ENCODE measurements at places on chromosomes 3 and 15.

- no peak for DNase-seq
Measured at GRCh38 chr3:182487143-182487542, 306.2 kb upstream of the ATP11B start.

GRCh38 chr3:29282427-29283230, 1.8 kb downstream of the RBMS3 start:
- DNase-seq: no peak

GRCh38 chr3:37559461-37559860, 302.2 kb upstream of the CTDSPL start:
- no peak for DNase-seq

GRCh38 chr3:171874251-171874681, 31.1 kb downstream of the TMEM212 start:
- no peak for DNase-seq

DNA sequence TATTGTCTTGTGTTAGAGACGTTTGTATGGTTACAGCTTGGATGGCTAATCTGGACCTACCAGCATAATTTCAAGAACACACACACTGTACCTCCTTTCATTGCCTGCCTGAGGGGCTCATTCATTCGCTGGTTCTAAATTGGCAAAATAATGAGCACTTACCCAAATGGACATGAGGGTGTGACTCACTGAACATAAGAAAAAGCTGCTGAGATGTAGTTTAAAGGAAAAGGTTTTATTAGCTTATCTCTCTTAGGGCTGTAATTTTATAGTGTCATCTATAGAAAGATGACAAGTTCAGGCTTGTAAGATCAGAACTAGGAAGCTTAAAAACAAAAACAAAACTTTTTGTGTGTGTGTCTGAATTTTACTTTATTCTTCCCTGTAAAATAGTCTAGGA, 120.7 kb upstream of the WNT7A start:
- no peak for DNase-seq

- DNase-seq: no peak
Measured at GRCh38 chr3:48553886-48554845, 2.4 kb downstream of the PFKFB4 start.

- no peak for DNase-seq
Measured at GRCh38 chr3:53773611-53774368, 72.4 kb downstream of the CHDH start.

DNA sequence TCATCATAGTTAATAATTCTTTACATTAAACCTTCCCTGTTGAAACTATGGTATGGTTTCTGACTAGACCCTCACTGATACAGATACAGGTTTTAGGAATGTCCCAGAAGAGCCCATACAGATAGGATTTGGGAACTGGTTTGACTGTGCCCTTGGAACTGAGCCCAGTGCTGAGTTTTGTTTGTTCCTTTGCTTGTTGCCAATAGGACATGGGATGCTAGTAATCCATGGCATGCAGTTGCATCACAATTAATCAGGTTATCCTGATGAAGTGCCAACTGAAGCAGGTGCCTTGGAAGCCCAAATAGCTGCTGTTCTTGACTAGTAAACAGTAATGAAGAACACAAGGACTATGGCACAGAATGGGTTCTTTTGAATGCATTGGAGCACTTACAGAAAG, 230.6 kb downstream of the NEK10 start:
- no peak for DNase-seq

DNA sequence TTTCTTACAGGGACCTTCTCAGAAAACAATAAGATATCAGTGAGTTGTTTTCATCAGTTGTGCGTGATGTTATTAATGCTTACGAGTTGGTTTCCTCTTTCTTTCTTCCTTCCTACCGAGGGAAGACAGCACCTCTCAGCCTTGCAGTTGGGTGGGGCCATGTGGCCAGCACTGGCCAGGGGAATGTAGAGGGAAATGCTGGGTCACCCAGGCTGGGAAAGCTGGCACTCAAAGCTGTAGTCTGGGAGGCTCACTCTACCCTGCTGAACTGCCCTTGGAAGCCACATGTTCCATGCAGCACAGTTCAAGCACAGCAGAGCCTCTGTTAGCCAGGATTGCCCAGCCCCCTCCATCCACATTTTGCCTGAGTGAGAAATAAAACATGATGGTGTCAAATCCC, 10.1 kb upstream of the CHCHD6 start:
- DNase-seq: no peak

GRCh38 chr15:48185529-48185928, 5.9 kb upstream of the CTXN2 start:
- DNase-seq: no peak

GRCh38 chr3:141305436-141305835, 62.9 kb upstream of the ZBTB38 start:
- DNase-seq: no peak

- no peak for DNase-seq
Measured at GRCh38 chr15:100892013-100892355, 12.4 kb downstream of the ALDH1A3 start.

DNA sequence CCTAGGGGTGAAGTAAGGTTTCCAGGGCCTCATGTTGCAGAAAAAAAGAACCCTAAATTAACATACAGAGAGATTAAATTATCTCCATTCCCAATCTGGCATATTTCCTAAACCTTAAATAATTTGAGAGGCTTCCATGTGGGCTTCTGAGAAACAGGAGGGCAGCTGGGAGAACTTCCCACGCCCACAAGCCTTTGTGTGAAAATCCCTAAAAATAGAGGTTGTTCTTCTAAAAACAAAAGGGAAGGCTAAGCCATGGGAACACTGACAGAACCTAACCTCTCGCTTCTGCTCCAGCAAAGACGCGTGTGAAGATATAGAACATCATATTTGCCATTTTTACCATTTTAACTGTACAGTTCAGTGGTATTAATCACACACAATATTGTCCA, 812 bp upstream of the SLC12A8 start:
- no peak for DNase-seq

GRCh38 chr3:193029800-193030199, 112.1 kb upstream of the MB21D2 start:
- no peak for DNase-seq

- no peak for DNase-seq
Measured at GRCh38 chr3:188440340-188440972, 286.5 kb downstream of the LPP start.

DNA sequence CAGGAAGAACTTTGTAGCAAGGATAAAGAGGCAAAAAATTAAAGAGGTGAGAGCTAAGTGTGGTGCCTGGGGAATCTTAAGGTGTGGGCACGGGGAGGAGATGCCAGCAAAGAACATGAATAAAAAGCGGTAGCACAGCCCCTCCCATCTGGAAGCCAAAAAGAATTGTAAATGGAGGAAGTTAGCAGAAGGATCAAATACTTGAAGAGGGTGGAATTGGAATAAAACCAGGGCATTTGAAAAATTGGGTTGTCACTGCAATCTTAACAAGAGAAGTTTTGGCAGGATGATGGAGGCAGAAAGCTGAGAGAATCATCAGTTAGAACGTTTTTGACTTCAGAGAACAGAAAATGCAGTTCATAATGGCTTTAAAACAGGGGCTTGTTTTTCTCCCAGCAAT, 2.4 kb downstream of the CCR2 start:
- DNase-seq: no peak

- DNase-seq: no peak
Measured at GRCh38 chr15:73686781-73687256, 2.6 kb downstream of the CD276 start.

DNA sequence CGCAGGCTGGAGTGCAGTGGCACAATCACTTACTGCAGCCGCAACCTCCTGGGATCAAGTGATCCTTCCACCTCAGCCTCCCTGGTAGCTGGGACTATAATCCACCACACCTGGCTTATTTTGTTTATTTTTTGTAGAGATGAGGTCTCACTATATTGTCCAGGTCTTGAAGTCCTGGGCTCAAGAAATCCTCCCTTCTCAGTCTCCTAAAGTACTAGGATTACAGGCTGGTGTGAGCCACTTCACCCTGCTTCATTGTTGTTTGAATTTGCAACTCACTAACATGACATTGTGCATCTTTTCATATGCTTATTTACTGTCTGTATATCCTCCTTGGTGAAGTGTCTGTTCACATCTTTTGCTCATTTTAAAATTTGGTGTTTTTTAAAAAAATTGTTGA, 10.1 kb downstream of the PARP15 start:
- DNase-seq: no peak

GRCh38 chr3:40679290-40679689, 154.5 kb downstream of the ZNF621 start:
- no peak for DNase-seq

GRCh38 chr15:100193277-100193860, 148.4 kb downstream of the ADAMTS17 start:
- no peak for DNase-seq

DNA sequence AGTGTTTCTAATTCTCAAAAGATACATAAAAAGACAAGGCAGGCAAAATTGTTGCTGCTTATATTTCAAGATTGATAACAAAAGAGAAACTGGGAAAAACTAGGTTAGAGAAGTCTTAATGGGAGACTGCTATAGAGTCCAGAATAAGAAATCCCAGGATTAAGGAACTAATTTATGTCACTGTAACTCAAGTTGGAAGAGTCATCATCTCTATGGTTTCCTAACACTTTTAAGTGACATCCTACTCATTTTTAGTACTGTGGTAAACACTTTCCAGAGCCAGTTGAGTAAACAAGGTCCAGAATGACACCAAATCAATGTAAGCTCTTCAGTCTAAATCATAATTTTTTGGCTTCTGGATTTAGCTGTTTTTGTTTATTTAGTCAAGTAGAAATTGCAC, 8.0 kb downstream of the CLDN16 start:
- no peak for DNase-seq

DNA sequence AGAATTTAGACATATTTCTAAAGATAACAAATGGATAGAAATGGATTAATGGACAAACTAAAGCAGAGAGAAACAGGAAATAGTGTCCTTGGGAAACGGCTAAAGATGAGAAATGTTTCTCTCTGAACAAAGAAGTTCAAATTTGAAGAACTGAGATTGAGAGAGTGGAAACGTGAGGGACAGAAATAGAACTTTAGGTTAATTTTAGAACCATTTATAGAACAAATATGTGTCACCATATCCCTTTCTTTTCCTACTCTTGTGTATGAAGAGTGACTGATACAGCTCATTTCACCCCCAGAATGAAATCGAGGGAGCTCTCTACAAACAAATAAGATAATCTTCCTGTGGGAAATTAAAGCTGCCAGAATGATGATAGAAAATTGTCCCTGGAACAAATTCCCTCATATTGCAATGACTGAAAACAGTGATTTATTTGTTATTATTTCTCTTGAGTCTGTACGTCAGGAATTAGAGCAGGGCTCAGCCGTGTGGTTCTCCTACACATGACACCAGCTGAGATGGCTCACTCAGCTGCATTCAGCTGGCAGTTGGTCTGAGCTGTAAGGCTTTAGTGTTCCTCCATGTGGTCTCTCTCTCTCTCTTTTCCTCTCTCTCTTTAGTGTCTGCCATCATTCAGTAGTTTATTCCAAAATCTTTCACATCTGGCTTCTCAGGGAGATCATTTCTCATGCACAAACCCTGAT, 46.6 kb upstream of the ARPP21 start:
- DNase-seq: no peak

- DNase-seq: no peak
Measured at GRCh38 chr15:30979457-30979856, 12.0 kb downstream of the MTMR10 start.

DNA sequence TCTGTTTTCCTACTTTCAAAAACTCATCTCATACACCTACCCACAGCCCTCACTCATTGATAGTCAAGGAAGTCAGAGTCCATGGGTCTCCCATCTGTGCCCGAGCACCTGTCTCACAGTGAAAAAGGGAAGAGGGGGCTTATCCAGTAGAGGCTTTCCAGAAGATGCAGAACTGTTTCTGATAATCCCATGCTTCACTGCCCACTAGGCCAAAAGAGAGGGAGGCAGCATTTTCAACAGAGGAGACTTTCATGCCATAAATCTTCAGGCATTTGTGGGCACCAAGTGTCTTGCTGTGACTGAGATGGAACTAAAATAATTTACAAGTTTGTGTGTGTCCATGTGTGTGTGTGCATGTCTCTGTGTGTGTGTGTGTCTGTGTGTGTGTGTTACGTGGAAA, 117.9 kb upstream of the PHLDB2 start:
- no peak for DNase-seq

DNA sequence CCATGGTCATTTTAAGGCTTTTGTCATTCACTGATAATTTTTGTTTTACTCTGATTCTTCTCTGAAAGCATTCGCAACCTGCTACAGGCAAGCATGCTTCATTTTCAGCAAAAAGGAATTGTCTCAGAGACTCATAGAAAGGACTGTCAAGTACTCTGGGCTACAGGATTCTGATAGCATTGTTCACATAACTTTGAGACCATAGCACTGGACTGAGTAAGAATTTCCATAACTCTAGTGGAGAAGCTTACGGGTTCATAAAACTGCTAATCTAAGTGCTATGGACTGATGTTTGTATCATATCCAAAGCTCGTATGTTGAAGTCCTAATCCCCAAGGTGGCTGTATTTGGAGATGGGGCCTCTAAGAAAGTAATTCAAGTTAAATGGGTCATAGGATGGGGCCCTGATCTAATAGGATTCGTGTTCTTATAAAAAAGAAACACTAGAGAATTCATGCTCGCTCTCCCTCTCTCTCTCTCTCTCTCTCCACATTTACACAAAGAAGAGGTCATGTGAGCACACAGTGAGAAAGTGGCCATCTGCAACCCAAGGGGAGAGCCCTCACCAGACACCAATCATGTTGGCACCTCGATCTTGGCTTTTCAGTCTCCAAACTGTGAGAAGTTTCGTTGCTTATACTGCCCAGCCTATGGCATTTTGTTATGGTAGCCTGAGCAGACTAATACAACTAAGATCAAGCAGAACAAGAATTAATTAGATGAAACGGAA, 60.4 kb downstream of the CRYGS start:
- DNase-seq: no peak

- no peak for DNase-seq
Measured at GRCh38 chr3:112038863-112039262, 4.3 kb downstream of the TMPRSS7 start.

- no peak for DNase-seq
Measured at GRCh38 chr3:128482666-128483656, 10.0 kb downstream of the GATA2 start.

DNA sequence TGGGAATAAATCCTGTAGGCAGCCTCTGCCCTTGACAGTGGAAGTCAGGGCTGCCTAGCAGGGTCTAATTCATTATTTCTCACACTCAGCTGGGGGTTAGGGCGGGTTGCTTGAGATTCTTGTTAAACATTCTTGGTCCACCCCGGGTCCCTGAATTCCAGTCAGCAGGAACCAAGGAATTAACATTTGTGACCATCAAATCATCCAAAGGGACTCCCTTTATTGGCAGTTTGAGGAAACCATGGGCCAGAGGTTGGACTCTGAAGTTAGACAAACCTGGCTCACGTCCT, 122.8 kb downstream of the EEFSEC start:
- DNase-seq: no peak

- DNase-seq: no peak
Measured at GRCh38 chr3:98359993-98360675, 6.5 kb downstream of the OR5K4 start.

DNA sequence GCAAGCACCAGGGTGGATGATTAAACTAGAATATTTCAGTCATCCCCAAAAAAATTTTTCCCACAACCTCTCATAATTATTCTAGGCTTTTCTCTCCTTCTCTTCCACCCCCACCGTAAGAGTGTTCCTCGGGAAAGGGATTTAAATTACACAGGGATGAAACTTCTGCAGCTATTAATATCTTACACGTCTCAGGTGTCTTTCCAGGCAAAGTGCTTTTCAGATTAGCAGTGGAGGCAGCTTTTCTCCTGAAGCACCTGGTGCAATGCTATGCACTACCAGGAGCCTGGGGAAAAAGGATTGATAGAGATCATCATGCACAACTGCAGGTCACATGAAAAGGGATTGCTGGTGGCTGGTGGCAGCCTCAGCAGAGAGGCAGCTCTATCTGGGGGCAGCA, 250.4 kb downstream of the NTRK3 start:
- DNase-seq: no peak
